ENCODE measurements at places on chromosomes 7 and 10.

DNA sequence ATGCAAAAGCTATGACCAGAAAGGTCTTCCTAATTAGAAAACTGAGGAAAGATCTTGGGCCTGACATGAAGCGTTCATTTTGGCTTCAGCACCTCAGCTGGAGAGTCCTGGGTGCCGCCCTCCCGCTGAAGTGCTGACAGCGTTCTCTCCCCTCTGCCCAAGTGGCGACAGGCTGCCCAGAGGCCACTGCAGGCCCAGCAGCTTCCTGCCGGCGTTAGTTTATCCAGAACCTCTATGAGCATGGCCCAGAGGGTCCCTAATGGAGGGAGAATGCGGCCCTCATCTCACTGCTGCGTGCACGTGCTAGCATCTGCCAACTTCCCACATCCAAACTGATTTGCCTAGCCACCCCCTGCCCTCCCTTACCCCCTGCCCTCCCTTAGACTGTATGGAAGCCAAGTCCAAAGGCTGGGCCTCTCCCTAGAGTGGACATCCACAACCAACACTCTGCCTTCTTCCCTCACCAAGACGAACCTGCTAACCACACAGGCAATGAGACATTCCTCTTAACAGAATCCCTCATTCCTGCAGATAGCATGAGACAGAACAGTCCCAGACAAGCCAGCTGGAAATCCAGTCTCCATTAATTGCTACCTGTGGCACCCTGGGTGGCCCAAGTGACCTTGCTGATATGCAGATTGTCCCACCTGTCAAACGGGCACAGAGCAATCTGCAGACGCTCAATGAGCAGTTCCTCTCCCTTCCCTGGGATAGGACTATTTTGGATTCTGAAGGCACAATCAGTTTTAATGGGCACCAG, 108.4 kb downstream of the C10orf90 start:
- no peak for DNase-seq

- no peak for DNase-seq
These were observed 507 bp downstream of the STN1 start for GRCh38 chr10:103917302-103918052.

GRCh38 chr7:34488766-34489165, 169.3 kb upstream of the NPSR1 start:
- no peak for DNase-seq

DNA sequence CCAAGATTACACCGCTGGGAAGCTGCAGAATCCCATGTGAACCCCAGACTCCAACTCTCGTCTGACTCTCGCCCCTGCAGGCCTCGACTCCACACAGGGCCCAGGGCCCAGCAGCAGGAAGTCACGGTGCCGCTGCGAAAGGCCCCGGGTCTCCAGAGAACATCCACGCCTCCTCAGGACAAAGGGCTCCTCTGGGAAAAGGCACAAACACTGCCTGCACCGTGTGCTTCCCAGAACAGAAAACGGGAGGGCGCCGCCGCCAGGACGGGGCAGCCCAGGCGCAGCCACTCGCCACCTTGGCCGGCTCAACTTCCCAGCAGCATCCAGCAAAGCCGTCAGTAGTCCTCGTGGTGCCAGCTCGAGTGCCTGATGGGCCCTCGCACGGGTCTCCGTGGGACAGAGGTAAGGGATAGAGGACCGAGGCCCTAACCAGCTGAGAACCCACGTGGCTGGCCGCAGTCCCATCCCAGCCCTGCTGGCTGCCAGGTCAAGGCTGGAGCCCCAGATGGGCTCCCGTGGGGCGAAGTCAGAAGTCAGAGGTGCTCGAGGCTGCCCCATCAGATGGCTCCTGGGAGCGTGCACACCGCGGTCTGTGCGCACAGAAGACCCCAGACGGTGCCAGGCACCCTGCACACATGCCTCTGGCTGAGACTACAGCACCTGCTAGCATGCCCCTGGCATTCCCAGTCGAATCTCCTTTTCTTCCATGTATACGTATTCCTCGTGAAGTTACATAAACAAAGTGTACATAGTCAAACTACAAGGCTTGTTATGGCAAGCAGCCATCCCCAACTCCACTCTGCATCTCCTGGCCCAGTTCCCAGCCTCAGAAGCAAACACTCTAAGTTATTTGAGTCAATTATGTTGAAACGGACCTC, 60.2 kb downstream of the MAD1L1 start:
- peak; percentile 95 for DNase-seq

GRCh38 chr10:27500886-27501285, 3.2 kb upstream of the RAB18 start:
- no peak for DNase-seq

GRCh38 chr7:70505468-70505867, 626.5 kb upstream of the GALNT17 start:
- no peak for DNase-seq

DNA sequence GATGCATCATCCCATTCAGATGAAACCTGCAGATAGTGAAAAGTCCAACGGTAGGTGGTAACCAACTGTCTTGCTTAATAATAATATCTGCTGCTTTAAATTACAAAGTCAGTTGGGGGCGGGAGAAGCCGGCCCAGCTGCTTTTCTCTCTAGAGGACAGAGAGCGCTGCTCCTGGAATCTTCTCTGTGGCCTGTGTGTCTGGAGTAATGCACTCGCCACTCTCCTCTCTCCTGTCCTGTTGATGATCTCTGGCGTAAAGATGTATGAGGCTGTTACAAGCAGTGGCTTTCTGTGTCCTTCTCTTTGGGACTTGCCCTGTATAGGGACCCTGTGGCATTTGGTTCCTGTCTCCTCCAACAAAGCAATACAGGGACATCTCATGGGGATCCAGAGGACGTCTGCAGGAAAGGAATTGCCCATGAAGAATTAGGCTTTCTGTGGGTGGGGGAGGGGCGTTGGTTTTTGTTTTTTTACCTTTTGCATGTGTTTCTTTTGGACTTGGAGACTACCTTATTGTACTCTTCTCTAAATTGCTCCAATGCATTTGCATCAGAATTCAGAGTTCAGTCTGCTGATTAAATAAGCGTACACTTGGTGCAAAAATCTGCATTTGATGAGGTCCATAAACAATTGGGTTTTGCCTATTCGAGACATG, 231.6 kb downstream of the CELF2 start:
- DNase-seq: no peak

GRCh38 chr7:46393142-46393541, 472.1 kb upstream of the IGFBP3 start:
- no peak for DNase-seq

- DNase-seq: peak; percentile 50
These were observed 72.6 kb upstream of the NFKB2 start for GRCh38 chr10:102322914-102323313.

DNA sequence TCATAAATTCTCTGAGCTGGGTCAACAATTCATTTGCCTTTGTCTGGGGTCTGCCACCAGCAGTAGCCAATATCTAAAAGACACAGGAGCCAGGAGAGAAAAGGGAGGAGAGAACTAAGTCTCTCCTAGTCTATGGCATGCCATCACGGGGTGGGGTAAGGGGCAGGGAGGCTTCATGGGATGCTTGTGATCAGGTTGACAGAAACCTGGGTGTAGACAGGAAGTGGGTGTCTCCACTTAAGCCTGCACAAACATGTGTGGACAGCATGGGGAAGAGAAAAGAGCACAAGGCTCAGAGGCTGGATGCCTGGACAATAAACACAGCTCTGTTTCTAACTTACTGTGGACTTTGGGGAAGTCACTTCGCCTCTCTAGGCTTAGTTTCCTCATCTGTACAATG, 11.5 kb upstream of the C10orf53 start:
- DNase-seq: no peak

DNA sequence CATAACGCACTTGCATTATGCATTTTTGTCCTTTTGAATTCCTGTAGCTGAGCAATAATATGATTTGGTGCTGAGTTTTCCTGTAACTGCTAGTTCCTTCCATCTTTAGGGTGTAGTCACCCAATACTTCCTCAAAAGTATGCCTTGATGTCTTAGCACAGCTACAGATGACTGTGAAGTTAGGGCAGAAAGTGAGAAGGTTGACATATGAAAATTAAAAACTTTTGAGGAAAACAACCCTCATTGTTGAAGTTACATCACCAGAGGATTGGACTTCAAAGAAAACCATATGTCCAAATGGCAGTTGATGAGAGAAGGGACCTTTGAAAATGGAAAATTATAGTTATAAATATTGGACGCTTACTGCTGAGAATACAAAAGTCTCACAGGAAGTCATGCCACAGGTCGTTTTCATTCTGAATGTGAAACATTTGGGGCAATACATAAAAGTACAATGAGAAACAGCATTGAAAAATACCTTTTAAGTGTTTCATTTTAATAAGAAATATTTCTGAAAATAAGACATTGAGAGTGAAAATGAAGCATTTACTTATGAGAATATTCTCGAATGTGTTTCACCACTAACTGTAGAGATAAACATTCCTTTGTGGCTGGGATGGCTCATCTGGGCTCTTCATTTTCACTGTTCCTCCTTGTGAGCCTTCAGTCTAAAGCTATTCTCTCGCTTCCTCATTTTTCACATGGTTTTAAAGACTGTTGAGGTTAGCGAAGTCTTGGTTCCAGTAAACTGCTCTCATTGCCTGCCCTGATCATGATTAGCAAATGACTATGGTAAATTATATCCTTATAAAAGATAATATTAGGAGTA, 61.4 kb upstream of the NME8 start:
- no peak for DNase-seq

DNA sequence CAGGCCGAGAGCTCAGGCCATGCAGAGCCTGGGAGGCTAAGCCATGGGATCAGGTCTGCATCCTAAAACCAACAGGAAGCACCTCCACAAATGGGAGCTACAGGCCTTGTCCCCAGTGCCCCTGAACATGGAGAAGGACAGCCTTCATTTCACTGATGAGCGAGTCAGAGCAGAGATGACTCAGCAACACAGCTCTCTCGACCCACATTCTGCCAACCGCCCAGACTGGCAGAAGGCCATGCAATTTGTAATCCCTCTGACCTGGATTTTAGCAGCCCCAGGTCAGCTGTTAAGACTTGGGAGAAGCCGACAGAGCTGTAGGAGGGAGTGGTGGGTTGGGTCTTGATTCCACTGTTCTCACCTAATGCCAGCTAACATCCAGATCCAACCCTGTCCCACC, 25.5 kb downstream of the VOPP1 start:
- peak; percentile 81 for DNase-seq

DNA sequence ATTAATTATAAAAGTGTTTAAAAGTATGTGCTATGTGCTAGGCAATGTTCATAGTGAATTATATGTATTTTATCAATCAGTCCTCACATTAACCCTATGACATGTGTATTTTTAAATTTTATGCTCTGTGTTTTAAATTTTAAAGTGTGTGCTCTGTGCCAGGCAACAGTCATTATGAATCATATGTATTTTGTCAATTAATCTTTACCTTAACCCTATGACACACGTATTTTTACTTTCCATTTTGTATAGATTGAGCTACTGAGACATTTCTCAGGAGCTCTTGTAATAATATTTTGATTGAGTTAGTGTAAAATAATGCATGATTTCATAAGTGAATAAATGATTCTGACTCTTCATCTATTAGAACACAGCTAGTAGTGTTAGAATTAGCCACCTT, 117.8 kb downstream of the THSD7A start:
- DNase-seq: no peak

- peak; percentile 64 for DNase-seq
These were observed 107.9 kb downstream of the JCAD start for GRCh38 chr10:29951441-29951931.

DNA sequence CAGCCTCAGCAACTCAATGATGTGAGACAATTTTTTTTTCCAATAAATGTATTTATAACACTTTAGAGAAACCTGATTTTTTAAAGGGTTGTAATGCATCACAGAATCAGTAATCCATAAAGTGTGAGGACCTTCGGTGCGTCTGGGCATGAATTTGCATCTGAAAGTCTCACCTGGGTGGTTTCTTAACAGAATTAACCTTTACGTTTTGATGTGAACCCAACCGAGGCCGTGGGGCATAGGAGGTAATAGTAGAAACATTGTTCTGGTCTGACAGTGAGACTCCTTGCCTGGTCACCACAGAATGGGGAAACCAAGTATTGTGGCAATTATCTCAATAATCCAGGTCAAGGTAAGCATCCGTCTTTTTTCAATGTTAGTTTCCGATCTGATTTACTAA, 114.6 kb downstream of the PRKCQ start:
- DNase-seq: no peak

GRCh38 chr10:88728107-88728763, 22.2 kb downstream of the LIPK start:
- no peak for DNase-seq

DNA sequence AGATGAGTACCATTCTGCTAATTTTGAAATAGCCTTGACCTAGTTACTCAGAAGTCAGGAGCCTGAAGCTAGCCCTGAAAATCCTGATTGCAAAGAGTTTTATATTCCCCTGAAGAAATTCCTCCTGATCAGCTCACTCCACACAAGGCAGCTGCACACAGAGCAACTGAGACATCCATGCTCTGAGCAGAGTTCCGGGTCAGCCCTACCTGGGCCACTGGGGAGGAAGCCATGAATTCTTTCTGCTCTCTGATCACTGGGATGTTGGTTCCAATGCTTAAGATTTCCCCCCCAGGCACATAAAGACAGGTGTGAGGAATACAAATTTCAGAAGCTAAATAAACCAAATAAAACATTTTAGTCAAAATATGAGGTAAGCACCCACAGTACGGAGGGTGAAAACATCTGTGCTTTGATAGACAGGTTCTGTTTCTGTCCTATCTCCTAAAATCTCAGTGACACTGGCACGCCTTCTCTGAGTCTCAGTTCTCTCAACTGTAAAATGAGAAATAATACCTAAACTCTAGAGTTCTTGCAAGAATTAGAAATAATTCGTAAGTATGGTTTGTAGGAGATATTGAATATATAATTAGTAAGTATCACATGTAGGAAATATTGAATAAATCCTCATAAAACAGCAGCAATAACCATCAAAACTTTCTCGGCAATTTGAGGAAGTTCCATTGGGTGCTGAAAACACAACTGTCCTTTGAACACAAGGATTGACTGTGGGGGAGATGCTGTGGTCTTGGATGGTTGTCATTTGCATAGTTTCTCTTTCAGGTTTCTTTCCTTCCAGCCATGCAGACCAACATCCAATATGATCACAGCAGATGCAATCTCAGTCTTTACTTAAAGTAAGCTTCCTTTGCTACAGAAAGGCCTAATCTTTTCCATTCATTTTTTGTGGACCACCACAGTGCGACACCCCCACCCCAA, 133.0 kb upstream of the TNS3 start:
- DNase-seq: no peak

DNA sequence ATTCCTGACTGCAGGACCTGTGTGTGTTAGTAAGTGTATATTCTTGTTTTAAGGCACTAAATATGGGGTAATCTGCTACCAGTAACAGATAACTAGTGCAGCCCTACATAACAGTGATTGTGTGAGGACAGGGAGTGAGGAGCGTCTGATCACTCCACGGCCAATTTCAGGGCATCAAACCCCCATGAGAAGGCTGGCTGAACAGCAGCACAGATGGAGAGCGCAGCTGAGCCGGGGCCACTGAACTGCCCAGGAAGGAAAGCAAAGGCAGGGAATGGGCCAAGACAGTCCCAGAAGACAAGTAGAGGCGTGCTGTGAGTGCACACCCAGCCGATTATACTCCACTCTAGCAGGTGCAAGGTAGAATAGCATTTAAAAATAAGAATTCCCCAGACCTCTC, 157.1 kb upstream of the CHST15 start:
- no peak for DNase-seq

All from astrocyte of the spinal cord (primary cell).